ENCODE measurements at places on chromosomes 3 and 15.

DNA sequence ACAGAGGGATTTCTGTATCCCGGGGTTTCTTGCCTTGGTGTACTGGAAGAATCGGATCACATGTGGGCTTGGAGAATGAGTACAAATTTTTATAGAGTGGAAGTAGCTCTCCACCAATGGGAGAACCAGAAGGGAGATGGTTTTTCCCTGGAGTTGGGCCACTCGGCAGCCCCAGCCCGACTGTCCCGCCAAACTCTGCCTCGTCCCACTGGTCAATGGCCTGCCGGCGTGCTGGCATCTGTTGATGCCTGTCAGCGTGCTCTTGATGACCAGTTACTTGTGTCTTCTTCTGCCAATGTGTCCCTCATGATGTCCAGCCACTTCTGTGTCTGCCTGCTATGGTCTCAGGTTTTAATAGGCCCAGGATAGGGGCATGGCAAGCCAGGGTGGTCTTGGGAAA lies 100.5 kb downstream of the CFAP44 start:
- DNase-seq: no peak

GRCh38 chr3:144629381-144629780 lies 657.8 kb downstream of the DIPK2A start:
- DNase-seq: no peak

GRCh38 chr15:31485431-31485830 lies 158.8 kb downstream of the KLF13 start:
- no peak for DNase-seq

DNA sequence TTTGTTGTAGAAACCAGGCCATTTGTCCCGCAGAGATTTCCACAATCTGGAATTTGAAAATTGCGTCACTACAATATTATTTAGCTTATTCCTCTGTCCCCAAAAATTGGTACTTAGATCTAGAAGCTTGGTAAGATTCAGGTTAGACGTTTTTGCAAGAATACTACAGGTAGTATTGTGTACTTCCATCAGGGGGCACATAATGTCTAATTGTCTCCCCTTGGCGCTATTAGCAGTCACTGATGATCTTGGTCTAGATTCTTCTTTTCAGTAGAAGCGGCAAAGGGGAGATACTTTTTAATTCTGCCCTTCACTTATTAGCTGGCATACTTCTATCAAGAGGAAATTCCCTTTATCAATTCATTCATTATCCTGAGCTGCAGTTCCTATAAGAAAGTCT lies 42.6 kb upstream of the TRIM42 start:
- no peak for DNase-seq

GRCh38 chr3:168021737-168022450 lies 73.8 kb downstream of the GOLIM4 start:
- DNase-seq: no peak

DNA sequence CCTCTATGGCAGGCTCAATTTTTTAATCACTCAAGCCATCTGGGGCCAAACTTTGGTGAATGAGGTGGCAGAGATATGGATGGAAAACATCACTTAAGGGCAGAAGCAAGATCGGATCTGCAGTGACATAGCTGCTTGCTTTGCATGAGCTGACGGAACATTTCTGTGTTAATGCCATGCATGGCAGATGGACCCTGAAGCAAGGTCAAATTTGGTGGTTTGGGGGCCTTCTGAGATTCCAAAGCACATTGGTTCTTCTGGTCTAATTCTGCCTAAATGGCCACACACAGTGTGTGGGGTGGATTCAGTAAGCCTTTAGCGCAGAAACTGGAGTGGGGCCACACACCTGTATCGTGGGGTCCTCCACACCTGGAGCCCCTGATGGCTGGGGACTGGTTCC lies 38.3 kb upstream of the BCL2L10 start:
- DNase-seq: no peak

GRCh38 chr3:172651936-172652625 lies 58.8 kb downstream of the NCEH1 start:
- no peak for DNase-seq

DNA sequence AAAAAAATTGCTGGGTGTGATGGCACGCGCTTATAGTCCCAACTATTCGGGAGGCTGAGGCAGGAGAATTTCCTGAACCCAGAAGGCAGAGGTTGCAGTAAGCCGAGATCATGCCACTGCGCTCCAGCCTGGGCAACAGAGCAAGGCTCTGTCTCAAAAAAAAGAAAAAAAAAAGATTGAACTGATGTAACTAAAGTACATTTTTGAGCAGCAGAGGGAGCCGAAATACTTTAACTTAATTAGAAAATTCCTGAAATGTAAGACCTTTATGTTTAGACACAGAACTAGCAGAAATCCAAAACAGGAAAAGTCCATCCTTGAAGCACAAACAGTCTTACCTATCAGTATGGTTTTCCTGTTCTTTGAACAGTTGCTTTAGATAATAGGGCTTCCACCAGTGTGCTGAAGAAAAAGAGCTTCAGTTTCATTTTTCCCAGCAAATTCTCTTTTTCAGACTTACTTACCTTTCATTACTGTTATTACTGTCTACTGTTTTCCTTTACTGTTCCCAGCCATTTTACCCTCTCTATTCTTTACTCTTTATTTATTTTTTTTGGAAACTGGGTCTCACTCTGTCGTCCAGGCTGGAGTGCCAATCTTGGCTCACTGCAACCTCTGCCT lies 33.4 kb upstream of the ZNF609 start:
- no peak for DNase-seq

- no peak for DNase-seq
Measured at GRCh38 chr3:70137366-70137765, 137.8 kb downstream of the SAMMSON start.

DNA sequence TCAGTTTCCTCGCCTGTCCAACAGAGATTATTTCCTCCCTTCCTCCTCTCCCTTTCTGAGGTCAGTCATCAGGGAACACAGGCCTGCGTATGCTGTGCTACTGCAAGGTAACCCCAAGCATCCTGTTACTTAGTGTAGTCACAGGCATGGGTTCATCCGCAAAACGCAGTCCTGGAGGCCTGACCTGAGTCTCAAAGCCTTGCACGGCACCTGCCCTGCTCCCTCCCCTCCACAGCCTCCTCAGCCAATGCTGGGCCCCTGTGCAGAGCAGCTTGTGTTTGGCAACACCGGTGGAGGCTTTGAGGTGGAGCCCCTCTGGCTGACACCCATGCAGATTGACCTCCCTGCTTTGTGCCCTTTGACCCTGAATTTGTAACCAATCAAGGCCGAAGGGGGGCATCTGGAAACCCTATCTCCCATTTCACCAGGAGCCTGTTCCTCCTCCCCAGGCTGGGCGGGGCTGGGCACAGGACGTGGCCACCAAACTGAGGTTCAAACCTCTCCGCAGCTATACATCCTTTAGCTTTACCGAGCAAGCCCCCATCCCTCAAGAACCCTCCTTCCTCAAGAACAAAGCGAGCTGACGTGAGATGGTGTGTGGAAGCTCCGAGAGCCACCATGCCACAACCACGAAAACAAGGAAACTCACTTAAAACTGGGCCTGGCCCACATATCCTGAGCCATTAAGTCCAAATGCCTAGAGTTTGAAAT lies 21.5 kb downstream of the TKT start:
- DNase-seq: no peak

- DNase-seq: no peak
Measured at GRCh38 chr15:61126811-61127210, 102.3 kb downstream of the RORA start.

DNA sequence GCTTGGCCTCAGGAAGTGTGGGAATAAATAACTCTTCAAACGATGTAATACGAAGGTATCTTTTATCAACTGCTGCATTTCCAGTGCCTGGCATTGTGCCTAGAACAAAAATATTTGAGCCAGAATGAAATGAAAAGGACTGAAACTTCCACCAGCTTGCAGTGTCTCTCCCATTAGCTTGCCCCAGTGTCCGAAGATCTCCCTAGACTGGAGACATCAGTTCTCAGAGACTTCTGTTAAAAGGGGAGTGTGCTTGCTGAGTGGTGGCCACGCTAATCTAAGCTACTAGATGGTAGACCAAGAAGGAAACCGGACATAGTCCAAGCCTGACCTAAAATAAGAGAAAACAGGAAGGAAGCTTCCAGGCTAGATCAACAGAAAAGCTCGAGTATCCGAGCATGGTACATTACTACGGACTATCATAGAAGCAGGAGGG lies 28.6 kb downstream of the KCNAB1 start:
- no peak for DNase-seq

GRCh38 chr3:54188176-54188791 lies 65.9 kb downstream of the CACNA2D3 start:
- DNase-seq: no peak

DNA sequence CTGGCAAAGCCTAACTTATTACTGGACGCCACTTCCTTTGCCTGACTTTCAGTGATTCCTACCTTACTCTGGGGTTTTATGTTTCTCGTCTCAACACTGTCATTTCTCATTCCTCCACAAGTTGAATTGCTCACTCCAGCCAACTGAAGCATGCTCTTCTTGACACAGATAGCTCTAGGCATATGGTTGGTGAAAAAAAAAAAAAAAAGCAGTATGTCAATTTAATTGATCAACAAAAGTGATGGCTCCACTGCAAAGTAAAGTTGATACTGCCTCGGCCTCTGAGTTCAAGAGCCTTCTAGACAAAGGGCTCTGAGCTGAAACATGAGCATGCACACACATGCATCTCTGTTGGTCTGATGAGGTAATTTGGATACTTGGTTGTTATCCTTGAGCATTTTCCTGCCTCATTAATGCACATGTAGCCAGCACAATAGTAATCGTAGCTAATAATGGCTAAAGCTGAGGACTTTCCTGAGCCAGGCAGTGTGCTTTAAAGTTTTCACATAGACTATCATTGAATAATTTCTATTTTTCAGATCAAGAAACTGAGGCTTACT lies 21.4 kb upstream of the UBE2Q2 start:
- DNase-seq: no peak

DNA sequence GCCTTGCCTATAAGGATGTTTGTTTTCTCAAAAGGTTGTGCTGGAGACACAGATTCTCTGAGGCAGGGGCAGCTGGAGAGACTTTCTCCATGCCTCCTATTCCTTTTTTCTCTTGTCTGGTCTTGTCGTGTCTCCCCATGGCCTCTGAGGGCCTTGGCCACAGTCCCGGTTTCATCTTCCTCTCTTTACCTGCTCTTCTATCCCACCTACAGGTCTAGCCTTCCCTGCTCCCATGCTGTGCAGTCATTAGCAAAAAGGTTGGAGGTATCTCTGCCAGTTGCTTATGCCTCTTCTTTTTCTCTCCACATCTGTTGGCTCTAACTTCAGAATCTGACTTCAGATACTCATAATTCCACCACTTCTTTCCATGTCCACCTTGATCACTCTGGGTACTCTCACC lies 191.1 kb downstream of the IL20RB start:
- DNase-seq: no peak

- DNase-seq: no peak
Measured at GRCh38 chr15:49801796-49802195, 180.9 kb downstream of the DTWD1 start.

DNA sequence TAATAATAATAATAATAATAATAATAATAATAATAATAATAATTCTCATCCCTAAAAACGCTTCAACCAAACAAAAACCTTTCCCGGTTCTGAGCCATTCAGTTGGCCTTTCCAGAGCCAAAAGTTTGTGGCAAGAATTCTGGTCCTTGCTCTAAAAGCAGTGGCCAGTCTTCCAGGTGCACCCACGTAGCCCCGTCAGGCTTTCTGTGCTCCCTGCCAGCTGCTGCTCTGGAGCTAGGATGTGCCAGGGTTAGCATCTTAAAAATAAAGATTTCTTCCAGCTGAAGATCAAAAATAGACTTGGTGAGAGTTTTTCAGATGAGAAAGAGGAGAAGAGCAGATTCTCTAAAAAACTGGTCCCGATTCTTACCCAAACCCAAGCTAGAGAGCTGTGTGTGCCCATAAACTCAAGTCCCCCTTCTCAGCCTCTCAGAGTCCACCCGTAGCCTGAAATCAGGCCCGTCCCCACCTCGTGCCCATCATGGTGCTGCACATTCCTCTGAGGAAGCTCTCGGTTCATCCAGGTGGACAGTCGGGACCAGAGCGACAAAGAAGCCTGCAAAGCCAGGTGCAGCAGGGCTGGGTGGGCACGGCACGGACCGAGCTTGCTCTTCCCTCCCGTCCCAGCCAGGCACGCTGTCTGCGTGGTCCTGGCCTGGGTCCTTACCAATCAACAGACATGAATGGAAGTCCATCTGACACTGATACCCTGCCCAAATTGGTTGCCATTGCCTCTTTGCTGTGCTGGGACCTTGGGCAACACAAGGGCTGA lies 155.6 kb downstream of the LRRC28 start:
- no peak for DNase-seq

GRCh38 chr3:49794431-49794830 lies 5.2 kb downstream of the CDHR4 start:
- no peak for DNase-seq

DNA sequence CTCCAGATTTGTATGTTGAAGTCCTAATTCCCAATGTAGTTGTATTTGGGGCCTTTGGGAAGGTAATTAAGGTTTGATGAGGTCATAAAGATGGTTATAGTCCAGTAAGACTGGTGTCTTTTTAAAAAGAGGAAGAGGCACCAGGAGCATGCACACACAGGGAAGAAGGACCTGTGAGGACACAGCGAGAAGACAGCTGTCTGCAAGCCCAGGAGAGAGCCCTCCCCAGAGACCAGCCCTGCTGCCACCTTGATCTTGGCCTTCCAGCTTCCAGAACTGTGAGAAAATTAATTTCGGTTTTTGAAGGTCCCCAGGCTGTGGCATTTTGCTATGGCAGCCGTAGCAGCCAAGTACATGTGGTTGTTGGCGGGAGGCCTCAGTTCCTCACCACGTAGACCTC lies 32.8 kb upstream of the TSEN2 start:
- no peak for DNase-seq

GRCh38 chr3:73681610-73682009 lies 56.9 kb upstream of the PDZRN3 start:
- DNase-seq: no peak

DNA sequence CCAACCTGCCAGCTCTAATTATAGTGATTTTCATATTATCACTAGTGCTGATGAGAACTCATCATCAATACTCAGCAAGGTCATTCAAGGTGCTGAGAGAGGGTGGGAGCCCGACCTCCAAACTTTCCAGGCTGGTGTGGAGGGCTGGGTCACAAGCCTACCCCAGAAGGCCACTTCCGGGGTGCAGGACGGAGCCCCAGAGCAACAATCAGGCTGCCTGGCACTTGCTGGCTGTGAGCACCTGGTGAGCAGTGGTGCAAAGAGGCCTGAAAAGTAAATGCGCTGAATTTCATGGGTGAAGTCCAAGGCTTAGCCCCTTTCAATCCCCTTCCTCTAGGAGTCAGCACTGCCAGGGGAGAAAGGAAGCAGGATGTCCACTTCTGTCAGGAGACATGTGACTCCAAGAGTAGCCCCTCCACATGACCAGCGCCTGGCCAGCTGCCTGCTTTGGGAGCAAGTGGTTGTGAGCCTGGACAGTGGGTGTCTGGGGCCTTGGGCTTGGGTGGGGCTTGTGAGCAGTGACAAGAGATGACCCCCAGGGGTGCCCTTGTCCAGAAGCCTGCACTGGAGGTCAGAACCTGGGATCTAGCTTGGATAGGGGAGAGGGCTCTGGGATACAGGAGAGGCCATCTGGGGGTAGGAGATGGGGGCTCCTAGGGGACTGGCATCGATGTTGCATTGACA lies 165.0 kb upstream of the TLE3 start:
- DNase-seq: no peak

GRCh38 chr3:119240101-119240590 lies 532 bp downstream of the B4GALT4 start:
- no peak for DNase-seq

- DNase-seq: no peak
Measured at GRCh38 chr3:169871129-169871886, 1.6 kb upstream of the LRRC31 start.
